Thyroid gland (tissue), 4 donors: ENCODE measurements at places on chromosomes 13 and 19. TPM values are rescaled to one million over a fixed set of nuclear protein-coding genes. Genes with fewer than 3 reads are reported as not detected.

TMEM205 gene
- 674 TPM for total RNA-seq

EDNRB gene
- 29.3 TPM for total RNA-seq

VSTM2B gene
- not detected for total RNA-seq

ADM5 gene
- not detected for total RNA-seq

SIAH3 gene
- not detected for total RNA-seq

DCT gene
- 0.40 TPM for total RNA-seq

MBD3L5 gene
- total RNA-seq, result not detected

CIC gene
- 50.6 TPM for total RNA-seq

TCF3 gene
- 28.6 TPM for total RNA-seq

GPR12 gene
- under 0.01 TPM for total RNA-seq

CA11 gene
- 5.3 TPM for total RNA-seq

OR1M1 gene
- total RNA-seq, result not detected

VSTM1 gene
- not detected for total RNA-seq

BCL2L12 gene
- total RNA-seq, result 8.1 TPM

CYP4F2 gene
- not detected for total RNA-seq

MZT1 gene
- 11.2 TPM for total RNA-seq

RNF225 gene
- not detected for total RNA-seq

TUBA3C gene
- total RNA-seq, result not detected

EFNB2 gene
- 22.5 TPM for total RNA-seq

CYP2F1 gene
- not detected for total RNA-seq

LILRA6 gene
- total RNA-seq, result 1.6 TPM

FFAR1 gene
- total RNA-seq, result not detected

ASPDH gene
- not detected for total RNA-seq

TMEM272 gene
- not detected for total RNA-seq

ZNF729 gene
- not detected for total RNA-seq

POGLUT2 gene
- 4.0 TPM for total RNA-seq

DGKH gene
- total RNA-seq, result 14.5 TPM

HRC gene
- total RNA-seq, result 1.1 TPM

CCDC70 gene
- total RNA-seq, result not detected

C3 gene
- total RNA-seq, result 126 TPM
